Neural crest cell (in vitro differentiated cells): ENCODE measurements at places on chromosomes 6 and 20.

GRCh38 chr20:25020901-25021301, 28.4 kb upstream of the APMAP start:
- DNase-seq: no peak

- DNase-seq: no peak
Measured at GRCh38 chr20:36311854-36312723, 6.0 kb downstream of the DLGAP4 start.

DNA sequence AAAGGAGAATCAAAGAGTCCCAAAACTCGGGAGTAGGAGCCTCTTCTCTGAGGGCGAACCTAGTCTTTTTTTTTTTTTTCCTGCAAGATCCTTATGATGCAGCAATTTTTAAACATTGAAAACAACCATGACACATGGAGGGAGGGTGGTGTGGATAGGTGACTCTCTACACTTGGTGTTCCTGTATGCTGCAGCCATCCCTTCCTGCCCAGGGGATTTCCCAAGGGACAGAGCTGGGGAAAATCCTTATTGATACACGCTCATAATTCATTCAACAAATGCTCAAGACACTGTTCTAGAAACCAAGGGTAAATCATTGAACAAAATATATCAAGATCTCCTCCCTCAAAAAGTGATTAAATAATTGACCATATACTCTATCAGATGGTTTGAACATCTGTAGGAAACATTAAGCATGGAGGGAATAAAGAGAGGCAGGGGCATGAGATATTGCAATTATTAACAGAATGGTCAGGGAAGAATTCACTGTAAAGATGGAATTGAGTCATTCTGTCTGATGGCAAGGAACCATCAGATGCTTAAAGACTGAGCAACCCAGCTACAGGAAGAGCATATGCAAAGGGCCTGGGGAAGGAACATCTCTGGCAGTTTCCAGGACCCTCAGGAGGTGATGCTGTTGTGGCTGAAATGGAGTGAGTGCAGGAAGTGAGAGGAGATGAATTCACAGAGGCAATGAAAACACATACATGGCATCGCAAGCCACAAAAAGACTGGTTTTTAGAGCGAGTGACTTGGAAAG, 13.4 kb upstream of the BTN3A3 start:
- no peak for DNase-seq

DNA sequence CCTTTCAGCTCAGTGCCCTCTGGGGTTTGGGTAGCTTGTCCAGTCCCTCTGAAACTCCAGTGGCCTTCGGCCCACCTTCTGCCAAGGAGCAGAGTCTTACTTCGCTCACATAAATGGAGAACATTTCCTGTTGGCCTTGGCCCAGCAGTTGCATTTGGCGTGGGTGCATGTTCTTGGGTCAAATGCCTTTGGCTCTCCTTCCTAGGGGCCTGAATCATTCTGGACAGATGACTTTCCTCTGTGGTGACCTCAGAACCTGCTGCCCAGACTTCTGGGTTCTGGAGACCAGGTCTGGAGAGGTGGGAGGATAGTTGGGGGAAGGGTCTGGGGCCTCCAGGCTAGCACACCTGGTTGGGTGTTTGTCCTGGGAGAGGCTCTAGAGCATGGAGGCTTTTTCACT, 29.3 kb downstream of the BCAS4 start:
- no peak for DNase-seq

GRCh38 chr20:16020971-16021370, 552.3 kb downstream of the KIF16B start:
- DNase-seq: no peak

DNA sequence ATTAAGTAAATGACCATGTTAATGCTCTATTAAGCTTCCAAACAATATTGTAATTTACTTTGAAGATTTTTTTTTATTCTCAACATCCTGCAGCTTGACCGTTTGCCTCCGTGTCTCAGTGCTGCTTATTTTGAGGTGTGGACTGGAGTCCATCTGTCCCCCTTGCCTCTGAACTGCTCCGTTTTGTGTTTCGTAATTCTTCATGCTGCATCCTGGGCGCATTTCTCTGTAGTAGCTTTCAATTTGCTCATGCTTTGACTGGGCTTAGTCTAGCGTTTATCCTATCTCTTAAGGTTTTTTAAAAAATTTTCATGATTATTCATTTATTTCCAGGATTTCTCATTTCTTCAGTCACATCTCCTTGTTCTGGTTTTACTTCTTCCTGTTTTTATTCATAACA, 37.8 kb downstream of the PTPN1 start:
- no peak for DNase-seq

GRCh38 chr20:62801284-62802010, 3.2 kb upstream of the OGFR start:
- DNase-seq: no peak

- DNase-seq: no peak
Measured at GRCh38 chr6:25698631-25699030, 46.6 kb downstream of the SCGN start.

DNA sequence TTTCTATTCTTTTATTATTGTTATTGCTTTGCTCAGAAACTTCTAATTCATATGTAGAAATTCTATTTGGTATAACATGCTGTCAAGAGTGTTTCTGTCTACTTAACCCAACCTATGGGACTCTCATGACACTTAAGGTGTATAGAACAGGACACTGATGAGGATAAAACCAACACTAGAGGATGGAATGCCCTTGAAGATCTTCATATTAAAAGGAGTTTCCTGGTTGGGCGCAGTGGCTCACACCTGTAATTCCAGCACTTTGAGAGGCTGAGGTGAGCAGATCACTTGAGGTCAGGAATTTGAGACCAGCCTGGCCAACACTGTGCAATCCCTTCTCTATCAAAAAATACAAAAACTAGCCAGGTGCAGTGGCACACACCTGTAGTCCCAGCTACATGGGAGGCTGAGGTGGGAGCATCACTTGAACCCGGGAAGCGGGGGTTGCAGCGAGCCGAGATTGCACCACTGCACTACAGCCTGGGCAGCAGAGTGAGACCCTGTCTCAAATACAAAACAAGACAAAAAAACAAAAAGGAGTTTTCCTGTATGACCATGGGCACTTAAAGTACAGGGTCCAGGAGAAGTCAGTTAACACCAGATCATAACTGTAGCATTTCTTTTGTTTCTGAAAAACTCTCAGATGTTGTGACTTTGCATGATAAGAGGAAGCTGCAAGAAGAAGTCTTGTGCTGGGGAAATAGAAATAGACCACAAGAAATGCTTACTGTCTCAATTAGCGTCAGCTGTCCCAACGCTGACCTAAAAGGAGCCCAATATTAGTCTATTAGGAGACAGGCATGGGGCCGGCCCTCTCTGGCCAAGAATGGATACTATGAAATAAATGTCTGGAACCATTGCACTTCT, 38.9 kb upstream of the CD2AP start:
- no peak for DNase-seq

GRCh38 chr6:156933201-156934068, 156.3 kb downstream of the ARID1B start:
- DNase-seq: peak; percentile 23

GRCh38 chr6:1516742-1517520, 92.8 kb upstream of the FOXC1 start:
- no peak for DNase-seq

DNA sequence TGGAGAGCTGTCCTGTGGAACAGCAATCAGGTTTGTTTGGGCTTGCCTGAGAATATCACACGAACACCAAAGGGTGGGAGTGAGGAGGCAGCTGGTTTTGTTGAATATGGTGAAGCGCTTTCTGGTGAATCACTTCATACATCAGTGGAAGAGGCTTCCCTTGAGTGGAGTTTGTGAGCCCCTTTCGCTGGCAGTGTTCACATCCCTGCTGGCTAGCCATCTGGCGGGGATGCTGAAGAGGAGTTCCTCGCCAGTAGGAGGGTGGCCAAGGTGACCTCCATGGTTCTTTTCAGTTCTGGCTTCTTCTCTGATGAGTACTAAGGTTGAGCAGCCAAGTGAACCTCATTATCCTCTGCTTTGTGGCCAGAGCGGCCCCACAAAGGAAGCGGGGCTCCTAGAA, 37.7 kb upstream of the RNF8 start:
- no peak for DNase-seq

GRCh38 chr6:11667876-11668275, 110.7 kb downstream of the ADTRP start:
- DNase-seq: no peak

DNA sequence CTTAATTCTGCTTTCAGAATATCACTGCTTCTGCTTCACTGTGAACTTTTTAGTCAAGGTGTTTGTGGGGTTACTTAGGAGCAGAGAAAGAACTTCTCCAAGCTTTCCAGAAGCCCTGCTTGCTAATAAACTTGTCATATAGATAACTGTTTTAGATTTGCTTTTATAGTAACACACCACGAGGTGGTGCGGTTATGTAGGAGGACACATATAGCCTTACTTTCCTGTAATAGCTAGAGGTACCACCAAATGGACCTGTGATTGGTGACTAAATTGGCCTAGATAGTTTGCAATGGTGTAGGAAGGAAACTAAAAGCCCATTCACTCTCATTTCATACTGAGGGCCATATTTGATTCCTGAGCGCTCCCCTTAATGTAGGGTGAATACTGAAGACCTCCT, 52.3 kb upstream of the BCLAF1 start:
- no peak for DNase-seq

GRCh38 chr20:43068482-43068881, 121.2 kb downstream of the PTPRT start:
- DNase-seq: no peak

DNA sequence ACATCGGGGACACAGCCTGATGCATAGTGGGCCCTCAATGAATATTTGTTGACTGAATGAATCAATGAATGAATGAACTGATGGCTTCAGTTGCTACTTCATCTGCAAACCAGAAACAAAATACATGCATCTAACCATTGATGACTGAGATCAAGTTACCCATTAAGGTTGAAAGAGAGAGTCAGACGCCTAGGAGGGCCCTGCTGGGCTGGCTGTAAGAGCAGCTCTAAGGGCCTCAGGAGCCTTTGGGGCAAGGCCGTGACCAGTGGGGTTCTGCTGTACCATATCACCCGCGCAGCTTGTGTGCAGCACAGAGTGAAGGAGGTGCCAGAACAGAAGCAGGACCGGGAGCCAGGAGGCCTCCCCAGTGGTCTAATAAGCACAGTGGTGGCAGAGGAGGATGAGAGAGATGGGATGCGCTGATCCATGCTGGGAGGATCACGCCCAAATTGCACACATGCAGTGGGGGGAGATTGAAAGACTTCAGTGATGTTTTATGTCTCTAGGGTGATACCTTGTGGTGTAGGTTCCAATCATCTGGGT, 96.1 kb upstream of the KCNG1 start:
- no peak for DNase-seq

DNA sequence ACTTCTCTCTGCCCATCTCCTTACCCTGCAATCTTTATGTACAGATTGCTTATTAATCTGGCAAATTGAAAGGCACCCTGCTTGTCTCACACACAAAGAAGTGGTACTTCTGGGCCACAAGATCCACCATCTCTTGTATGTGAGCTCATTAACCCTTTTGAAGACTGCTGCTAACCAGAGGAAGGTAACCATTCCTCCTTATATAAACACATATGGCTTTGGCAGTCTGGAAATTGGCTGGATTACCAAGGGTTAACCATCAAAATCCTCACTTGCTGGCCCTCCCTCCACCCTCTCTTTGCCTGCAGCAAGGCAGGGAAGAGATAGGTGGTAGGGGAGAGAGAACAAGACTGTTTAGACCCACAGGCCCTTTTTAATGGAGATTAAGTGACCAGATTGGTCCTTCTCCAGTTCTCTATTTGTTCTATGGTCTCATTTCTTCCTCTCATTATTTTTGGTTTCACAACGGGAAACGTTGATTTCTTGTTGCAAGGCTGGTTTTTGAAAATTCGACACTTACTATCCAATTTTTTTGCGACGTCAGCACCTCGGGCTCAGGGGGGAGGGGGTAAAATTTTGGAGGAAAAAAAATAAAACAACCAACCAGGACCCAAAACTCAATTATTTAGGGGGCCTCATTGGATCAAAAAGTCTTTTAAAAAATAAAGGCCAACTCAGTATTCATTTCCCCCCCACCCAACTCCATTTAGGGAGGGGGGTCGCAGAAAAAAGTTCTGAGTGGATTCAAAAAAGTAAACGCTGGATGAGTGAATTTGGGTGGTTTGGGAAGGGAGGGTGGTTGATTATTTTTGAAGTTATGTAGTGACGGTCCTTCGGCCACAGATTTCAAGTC, 859 bp downstream of the PPP1R10 start:
- peak; percentile 20 for DNase-seq

DNA sequence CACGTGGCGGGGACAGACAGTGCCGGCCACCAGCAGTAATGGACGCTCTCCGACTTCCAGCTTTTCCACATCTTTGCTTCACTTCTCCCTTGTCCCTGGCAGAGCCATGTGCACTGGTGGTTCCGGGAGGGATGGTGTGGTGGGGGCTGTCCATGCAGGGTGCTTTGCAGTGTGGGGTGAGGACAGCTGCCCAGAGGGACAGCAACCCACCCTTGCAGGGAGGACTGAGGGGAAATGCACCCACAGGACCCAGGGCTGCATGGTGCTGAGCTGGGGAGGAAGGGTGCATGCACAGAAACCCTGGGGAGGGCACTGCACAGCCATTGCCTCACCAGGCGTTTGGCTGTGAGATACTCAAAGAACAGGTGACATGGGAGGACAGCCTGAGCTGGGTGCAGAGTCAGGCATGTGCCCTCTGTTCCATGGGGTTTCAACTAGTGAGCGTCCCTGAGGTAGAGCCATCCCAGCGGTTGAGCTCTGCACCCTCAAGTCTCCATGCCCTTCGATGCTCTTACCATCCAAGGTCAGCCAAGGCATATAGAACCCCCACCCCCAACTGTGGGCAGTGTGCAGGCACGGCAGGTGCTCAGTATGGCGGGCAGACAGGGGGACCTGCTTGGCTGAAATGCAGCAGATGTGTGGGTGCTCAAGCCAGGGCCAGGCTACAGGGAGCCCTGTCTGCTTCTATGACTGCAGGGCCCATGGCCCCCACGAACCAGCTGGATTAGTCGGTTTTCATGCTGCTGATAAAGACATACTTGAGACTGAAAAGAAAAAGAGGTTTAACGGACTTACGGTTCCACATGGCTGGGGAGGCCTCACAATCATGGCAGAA, 239.7 kb downstream of the TTLL2 start:
- no peak for DNase-seq

DNA sequence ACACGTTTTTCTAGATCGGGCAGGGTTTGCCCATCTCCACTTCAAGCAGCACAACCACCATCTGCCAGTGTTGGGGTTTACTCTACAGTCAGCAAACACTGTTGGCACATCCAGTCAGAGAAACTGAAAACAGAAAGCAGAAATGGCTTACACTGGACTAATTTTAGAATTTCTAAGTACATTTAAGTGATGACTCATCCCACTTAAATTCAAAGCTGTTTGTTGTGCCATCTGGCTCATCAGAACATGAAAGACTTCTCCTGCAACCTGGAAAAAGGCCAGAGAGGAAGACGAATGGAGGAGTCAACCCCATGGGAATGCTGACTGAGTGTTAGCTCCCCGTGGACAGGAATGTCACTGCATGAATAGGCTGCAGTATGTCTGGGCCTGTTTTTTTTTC, 21.8 kb downstream of the FAM209B start:
- no peak for DNase-seq

GRCh38 chr6:56909115-56909907, 45.6 kb upstream of the BEND6 start:
- no peak for DNase-seq

DNA sequence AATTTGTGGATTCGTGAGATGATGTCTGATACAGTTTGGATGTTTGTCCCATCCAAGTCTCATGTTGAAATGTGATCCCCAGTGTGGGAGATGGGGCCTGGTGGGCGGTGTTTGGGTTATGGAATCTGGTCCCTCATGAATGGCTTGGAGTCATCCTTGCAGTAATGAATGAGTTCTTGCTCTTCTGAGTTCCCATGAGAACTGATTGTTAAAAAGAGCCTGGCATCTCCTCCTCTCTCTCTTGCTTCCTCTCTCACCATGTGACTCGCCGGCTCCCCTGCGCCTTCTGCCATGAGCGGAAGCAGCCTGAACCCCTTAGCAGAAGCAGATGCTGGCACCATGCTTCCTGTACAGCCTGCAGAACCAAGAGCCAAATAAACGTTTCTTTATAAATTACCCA, 30.5 kb upstream of the RPP40 start:
- DNase-seq: no peak
